ENCODE measurements at places on chromosomes 16 and 17.
A peak's percentile ranks its signal among the peaks of the same experiment; 100 is the strongest.

- DNase-seq, result no peak
These were observed 13.5 kb upstream of the TBX21 start for GRCh38 chr17:47719411-47720152.

DNA sequence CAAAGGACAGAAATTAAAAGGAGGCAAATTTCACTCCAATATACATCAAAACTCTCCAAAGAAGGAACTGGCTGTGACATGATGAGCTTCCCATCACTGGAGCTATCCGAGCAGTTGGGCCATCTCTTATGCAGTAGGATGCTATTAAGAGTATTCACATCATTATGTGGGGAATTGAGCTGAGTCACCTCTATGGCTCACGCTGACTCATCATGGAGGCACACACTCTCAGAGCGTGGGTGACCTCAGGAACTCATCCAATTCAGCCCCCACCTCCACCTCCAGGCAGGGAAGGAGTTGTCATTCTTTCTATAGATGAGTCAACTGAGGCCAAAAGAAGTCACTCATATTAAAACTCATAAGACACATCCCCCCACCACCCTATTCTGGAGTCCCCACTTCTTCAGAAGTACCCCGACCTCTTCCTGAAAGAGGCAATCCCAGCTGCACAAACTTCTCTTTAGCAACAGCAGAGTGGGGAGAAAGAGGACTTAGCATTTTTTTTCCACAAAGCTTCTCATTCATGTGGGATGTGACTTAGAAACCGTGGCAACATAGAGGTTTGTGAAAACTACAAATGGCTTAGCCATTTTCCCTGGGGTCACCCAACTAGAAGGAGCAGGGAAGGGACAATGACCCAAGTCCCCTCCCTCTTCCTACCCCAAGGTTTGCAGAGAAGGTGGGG lies 32.5 kb downstream of the ABCC12 start:
- no peak for DNase-seq

DNA sequence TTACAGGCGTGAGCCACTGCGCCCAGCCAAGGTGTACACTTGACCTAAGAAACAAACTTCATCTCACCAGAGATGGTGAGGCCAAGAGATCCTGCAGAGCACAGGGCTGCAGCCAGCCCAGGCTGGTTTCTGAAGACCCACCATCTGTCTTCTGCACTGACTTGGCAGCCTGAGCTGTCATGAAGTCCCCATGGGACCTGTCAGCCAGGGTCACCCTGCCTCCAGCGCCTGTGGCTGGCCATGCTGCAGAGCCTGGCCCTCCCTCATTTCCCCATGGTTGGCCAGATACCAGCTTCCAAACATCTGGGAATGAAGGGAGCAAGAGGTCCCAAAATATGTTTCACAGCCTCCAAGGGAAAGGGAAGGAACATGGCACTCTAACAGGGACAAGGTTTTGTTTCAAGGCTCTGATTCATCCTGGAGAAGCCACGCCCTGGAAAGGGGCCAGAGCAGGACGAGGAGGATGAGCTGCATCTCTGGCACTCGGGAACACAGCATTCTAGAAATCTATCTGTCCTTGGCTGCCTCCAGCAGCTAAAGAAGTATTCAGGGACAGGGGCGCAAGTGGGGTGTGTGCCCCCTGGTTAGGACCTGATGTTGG lies 45.3 kb downstream of the DDX19A start:
- DNase-seq, result no peak

GRCh38 chr16:14324581-14324980 lies 253.5 kb downstream of the MRTFB start:
- no peak for DNase-seq

DNA sequence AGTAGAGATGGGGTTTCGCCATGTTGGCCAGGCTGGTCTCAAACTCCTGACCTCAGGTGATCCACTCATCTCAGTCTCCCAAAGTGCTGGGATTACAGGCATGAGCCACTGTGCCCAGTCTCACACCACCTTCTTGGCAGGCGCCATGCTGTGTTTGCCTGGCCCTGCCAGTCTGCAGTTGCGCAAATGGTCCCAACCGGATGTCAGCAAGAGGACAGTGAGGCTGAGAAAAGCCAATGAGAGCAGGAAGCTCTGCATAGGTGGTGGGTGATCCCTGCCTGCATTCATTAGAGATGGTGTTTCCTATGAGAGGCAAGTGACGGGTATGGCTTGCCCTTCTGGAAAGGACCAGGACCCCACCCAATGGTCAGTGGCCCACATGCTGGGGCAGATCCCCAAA lies 59.3 kb downstream of the PECAM1 start:
- DNase-seq, result no peak

- DNase-seq, result peak; percentile 81
These were observed 24.2 kb downstream of the FAM117A start for GRCh38 chr17:49739641-49740271.

DNA sequence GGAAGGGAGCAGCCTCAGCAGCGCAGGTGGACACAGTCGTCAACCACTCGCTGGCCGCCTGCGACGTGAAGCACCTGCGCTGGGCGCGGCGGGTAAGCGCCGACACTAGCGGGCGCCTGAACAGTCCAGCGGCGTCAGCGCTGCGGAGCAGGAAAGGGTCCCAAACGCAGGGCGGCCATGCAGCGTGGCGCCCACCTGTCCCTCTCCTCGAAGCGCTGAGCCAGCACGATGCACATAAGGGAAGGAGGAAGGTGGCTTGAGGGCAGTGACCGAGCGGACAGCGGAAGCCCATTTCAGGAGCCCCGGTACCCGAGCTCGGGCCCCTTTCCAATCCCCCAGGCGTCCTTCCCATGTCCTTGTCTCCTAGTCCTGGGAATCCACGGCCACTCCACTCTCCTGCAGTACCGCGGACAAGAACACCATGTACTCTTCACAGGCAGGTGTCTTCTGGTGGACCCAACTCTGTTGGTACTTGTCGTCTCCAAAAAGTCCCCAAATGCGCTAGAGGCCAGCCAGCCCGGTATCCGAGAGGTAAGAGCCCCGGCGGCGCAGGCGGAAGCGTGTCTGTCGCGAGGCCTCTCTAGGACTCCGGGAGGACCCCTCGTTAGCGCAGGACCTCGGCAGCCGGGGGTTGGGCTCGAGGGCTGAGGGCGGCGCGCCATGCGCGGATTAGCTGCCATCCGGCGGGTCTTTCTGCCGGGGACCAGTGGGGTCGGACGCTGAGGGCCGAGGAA lies 14.4 kb downstream of the ZNF232 start:
- no peak for DNase-seq

- DNase-seq, result no peak
These were observed 49.6 kb upstream of the LRRC37A3 start for GRCh38 chr17:64968652-64969501.

DNA sequence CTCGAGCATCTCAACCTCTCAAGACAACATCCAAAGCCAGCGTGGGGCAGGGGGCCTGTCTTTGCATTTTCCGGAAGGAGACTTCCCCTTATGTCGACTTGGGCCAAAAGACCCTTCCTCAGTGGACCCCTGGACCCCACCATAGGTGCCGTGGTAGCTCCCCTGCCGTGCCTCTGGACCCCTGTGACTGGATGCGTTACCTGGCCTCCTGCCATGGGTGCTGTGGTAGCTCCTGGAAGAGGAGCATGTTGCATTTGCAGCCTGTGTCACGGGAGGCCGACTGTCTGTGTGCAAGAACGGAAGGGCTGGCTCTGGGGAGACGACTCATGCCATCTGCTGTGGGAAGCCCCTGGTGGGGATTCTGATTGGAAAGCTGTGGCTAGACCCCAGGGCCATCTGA lies 130.1 kb downstream of the FOXL1 start:
- no peak for DNase-seq

GRCh38 chr17:63966646-63967264 lies 6.0 kb downstream of the SCN4A start:
- DNase-seq, result no peak

- no peak for DNase-seq
These were observed 482.5 kb upstream of the CDH5 start for GRCh38 chr16:65884018-65884417.

DNA sequence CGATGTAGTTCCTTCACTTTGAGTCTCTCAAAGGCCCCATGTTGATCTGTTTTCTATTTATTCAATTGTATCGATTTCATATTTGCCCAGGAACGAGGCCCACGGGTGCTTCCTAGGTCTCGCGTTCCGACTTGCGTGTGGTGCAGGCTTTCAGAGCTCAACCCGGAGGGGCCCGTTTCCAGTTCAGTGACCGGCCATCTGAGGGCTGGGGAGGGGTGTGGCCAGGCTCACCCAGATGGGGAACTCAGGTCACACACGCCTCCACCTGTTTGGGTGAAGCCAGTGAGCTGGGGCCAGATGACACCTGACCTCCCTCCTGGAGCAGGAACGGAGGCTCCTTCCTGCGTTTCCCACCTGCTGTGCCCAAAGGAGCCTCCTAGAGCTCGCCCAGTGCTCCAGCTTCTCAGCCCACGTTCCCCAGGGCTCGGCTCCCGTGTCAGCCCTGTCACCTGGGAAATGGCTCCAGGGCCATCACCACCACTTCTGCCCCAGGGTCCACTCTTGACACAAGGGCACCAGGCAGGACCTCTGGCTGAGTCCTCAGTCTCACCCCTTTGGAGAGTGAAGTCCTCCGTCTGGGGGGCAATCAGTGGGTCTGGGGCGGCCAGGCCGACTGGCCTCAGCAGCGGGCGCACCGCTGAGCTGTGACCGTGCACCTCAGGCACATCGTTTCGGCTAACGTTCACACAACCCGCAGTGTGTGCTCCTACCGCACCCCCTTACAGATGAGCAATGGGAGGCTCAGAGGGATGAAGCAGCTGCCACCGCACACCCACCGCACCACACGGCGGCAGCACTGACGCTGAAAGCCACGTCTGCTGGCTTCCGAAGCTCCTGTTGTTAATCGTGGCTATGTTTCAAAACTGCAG lies 18.0 kb downstream of the FOXF1 start:
- no peak for DNase-seq

- no peak for DNase-seq
These were observed 290.4 kb upstream of the MON1B start for GRCh38 chr16:76900285-76901263.

- no peak for DNase-seq
These were observed 118.7 kb upstream of the CDH5 start for GRCh38 chr16:66247516-66248481.

DNA sequence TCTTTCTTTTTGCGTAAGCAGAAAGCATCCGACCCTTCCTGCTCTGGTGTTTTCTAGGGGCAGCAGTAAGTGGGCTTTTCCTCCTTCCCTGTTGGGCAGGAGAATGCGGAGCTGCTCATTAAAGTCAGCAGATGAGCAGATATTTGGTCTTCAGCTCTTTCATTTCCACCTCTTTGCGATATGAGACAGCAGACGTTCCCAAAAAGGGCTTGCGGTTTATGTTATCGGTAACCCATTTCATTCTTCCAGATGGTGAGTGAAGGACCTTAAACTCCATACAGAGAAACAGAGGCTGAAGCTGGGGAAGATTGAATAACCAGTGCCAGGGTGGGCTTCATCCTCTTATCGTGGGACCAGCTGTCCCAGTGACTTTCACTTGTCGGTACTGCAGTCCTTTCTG lies 40.7 kb downstream of the KSR1 start:
- no peak for DNase-seq

GRCh38 chr16:68086336-68086841 lies 1.2 kb downstream of the NFATC3 start:
- DNase-seq, result no peak

Data from NCI-H2081 (cell line).